CD4-positive, alpha-beta T cell treated with Interleukin-17A for 1 hour (primary cell): ENCODE measurements at places on chromosomes 3 and 15.

GRCh38 chr3:62167566-62168262 lies 205.6 kb downstream of the FEZF2 start:
- no peak for DNase-seq

DNA sequence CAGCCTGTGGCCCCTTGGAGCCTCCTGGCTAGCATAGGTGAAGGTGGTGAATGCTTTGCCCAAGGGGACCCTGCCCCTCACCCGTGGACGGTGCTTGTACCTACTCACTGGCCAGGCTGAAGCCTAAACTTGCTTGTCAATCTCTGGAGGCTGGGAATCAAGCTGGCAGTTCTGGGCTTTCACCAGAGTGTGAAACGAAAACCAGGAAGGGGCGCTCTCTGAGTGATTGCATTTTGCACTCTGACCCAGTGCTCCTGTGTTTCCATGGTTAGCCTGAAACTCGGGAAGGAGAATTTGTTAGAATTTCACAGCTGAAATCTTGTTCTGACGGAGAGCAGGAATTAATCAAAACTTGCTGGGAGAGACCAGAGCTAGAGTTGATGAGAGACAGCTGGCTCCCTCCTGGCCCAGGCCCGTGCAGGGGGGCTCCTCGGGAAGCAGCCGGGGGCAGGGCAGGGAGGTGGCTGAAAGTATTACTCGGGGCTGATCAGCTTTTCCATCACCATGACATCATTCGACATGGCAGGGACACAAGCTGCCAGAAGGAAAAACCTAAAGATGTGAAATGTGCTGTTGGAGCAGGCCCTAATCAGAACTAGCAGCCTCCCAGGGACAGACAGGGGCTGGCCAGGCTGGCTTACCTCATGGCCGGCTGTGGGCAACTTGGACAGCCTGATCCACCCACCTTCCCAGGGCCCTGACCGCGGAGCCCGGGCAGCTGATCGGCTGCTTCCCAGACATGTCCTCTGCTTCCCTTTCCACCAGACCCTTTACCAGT lies 323.6 kb upstream of the CTDSPL start:
- DNase-seq: no peak

DNA sequence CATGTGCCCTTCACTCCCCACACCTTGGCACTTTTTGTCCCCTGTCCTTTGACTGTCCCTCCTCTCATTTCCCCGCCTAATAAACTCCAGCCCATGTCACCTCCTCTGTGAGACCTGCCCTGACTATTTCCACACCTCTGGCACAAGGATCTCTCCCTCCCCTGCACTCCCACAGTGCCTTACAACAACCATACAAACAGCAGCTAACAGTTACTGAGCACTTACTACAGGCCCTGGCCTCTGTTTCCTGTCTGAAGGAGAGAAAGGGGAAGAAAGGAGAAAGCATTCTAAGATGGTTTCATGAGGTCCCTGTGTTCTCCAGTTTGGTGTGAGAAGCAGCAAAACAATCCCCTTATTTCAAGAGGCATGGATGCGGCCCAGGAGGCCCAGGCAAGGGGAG lies 20.0 kb upstream of the TRH start:
- DNase-seq: no peak

- no peak for DNase-seq
Measured at GRCh38 chr3:18334837-18335601, 90.1 kb downstream of the SATB1 start.

- DNase-seq: no peak
Measured at GRCh38 chr3:24608701-24609390, 114.2 kb upstream of the THRB start.

GRCh38 chr15:71048913-71049675 lies 66.2 kb upstream of the THSD4 start:
- no peak for DNase-seq

- no peak for DNase-seq
Measured at GRCh38 chr3:98800401-98800800, 37.3 kb downstream of the ST3GAL6 start.

DNA sequence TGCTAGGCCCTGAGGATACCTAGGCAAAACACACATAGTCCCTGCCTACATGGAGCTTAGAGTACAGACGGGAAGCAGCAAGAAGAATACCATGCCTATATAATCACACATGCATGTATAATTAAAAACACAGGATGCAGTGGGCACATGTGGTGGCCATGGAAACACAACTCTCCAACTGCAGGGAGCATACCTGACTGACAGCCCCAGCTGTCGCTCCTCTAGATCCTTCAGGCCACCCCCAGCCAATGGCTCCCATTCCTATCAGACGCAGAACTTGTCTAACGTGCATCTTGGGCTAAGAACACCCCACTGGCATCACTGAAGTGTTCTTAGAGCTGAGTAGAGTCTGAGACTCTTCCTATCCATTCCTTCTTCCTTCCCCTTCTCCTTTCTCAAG lies 125.5 kb upstream of the FRMD4B start:
- no peak for DNase-seq

GRCh38 chr15:25967116-25967515 lies 104.0 kb upstream of the ATP10A start:
- DNase-seq: no peak

DNA sequence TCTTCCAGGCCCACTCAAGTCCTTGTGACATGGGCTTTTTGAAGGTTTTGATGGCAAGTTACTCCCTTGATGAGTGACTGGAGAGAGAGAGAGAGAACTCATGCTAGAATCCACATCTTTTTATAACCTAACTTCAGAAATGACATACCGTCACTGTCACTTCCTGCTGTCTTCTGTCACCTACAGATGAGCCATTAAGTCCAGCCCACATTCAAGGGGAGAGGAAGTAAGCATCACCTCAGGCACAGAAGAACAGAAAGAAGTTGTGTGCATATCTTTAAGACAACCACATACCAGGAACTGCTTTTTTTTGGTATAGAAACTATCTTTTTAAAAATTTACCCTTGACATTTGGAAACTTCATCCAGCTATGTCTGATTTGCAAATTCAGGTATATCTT lies 16.6 kb upstream of the TXNRD3 start:
- DNase-seq: no peak

DNA sequence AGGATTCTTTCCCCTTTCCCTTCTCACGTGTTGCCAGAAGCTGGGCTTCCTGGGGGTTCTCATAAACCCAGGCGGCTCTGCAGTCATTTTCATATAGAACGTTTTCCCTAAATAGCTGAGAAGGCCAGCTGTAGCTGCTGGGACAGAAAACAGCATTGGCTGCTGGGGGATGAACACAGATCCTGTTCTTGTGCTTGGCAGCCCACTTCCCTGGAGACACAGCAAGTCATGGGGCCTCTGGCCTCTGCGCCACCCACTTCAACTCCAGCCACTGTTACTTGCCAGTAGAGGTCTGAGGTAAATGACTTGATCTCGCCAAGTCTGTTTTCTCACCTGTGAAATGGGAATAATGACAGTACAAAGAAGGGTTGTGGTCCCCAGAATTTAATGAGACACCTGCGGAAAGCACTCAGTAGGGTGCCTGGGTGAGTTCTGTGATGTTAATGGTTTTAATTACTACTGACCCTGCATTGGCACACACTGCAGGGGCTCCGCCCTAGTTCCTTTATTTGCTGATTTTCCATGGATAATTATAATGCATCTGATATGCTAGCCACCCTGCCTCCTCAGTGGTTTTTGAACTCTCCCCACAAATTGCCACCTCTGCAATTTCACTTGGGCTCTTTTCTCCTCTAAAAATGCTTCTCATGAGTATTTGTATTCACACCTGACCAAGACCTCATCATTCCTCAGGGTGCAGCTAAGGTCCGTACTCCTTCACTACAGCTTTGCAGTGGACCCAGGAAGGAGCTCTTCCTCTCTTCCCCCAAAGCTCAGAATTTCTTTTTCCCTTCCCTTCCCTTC lies 274.7 kb downstream of the RPLP1 start:
- DNase-seq: no peak

- DNase-seq: no peak
Measured at GRCh38 chr3:81684751-81685395, 76.6 kb downstream of the GBE1 start.

DNA sequence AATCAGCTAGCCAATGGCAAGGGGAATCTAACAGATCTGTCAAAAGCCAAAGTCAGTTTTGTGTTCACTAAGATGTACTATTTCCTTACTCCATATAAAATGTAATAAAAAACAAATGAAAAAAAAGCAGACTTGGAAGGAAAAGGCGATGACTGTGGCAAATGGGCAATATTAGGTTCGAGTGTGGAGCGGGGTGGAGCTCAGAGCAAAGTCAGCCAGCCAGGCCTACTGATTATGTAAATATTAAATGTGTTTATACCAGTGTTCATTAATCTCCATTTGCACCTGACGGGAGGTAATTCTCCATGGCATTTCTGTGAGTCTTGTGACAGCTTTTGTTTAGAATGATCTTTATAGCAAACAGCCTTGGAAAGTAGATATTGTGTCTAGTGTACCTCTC lies 96.2 kb upstream of the KCNMB2 start:
- no peak for DNase-seq

DNA sequence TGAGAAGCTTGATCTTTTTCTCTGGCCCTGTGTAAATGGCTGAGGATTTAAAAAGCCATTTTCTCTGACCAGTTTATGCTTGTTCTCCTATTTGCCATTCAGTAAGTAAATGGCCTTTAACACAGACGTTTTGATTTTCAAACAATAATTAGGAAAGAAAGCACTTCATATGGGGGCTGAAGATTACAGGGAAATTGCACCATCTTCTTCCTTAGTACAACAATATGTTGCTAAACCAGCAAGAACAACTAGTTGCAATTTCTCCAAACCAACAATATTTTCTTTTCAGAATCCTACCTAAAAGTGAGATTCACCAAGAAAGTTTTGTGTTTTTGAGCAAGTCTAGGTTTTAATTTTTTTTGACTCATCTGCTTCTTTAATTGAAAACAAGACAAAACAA lies 80.5 kb upstream of the CCNL1 start:
- DNase-seq: no peak

GRCh38 chr3:196240424-196240823 lies 24.1 kb downstream of the SLC51A start:
- DNase-seq: no peak
